ENCODE measurements at places on chromosomes 16 and 17.

- H3K27me3 ChIP-seq: no peaks in the 10 kb centered on the region
- no peak overlapping the region for H3K4me3 ChIP-seq
- H3K27ac ChIP-seq: peak overlapping the region; percentile 64
- ATAC-seq: no peak
Observed at GRCh38 chr17:80781211-80781610, 210.4 kb upstream of the CHMP6 start.

DNA sequence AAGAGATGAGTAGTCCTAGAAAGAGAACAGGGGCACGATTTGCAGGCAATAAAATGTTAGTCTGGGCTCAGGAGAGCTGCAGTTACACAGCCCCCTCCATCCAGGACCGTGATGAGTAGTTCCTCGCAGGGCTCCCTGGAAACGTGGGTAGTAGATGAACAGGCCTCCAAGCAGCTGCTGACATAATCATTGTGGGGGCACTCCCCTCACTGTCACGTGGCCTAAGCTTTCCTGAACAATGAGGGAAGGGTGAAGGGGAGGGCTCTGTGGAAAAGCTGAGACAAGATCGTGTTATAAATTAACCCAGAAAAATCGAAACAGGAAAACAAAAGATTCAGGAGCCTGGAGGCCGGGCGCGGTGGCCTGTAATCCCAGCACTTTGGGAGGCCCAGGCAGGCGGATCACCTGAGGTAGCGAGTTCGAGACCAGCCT is 1.3 kb upstream of the PER1 start:
- peaks cover 15% of the 10 kb centered on the region for H3K36me3 ChIP-seq
- peaks cover 20% of the 10 kb centered on the region for H3K4me1 ChIP-seq
- no peak for ATAC-seq
- H3K4me3 ChIP-seq: peak overlapping the region; percentile 53

DNA sequence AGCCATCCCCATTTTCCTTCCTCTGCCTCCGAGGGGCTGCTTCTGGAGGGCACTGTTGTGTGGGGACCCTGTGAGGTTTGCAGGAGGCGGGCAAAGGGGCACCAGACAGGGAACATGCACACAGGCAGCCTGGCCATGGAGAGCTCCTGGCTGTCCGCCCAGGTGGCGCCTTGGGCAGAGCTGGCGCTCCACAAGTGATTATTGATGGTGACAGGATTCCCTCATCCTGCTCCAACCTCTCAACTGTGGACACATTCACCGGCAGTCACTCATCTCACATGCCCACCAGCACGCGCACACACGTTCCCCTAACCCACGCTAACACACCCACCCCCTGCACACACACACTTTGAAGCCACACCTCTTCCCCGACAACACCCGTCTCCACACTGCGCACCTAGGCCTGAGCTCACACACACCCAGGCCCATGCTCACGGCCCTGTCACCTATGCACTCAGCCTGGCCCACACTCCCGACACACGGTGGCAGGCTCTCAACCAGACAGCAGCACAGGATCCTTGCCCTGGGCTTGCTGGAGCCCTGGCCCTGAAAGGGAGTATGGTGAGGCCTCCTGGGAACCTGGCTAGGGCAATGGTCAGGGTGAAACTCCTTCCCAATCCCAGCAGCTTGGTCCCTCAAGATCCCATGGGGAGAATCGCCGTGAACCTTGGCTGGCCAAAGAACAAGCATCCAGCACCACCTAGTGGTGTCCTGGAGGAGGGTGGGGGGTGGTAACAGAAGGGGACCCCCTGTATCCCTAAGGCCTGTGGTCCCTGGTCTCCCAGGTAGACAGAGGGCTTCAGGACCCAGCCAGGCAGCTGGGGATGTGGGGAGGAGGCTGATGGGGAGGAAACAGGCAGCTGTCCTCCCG is 3.6 kb downstream of the PNMT start:
- peak overlapping the region; percentile 76 for H3K27ac ChIP-seq
- H3K4me3 ChIP-seq: no peak overlapping the region
- peaks cover 28% of the 10 kb centered on the region for H3K27me3 ChIP-seq
- no peak for ATAC-seq
- no peaks in the 10 kb centered on the region for H3K36me3 ChIP-seq

- H3K36me3 ChIP-seq: peaks cover 48% of the 10 kb centered on the region
- H3K27ac ChIP-seq: no peak overlapping the region
- ATAC-seq: no peak
- no peak overlapping the region for H3K4me3 ChIP-seq
- H3K27me3 ChIP-seq: no peaks in the 10 kb centered on the region
Observed at GRCh38 chr17:72715906-72716572, 376.4 kb downstream of the SLC39A11 start.

GRCh38 chr17:78991017-78991738 is 11.5 kb upstream of the LGALS3BP start:
- H3K36me3 ChIP-seq: peaks cover 65% of the 10 kb centered on the region
- H3K4me1 ChIP-seq: peaks cover 15% of the 10 kb centered on the region
- H3K4me3 ChIP-seq: no peak overlapping the region

DNA sequence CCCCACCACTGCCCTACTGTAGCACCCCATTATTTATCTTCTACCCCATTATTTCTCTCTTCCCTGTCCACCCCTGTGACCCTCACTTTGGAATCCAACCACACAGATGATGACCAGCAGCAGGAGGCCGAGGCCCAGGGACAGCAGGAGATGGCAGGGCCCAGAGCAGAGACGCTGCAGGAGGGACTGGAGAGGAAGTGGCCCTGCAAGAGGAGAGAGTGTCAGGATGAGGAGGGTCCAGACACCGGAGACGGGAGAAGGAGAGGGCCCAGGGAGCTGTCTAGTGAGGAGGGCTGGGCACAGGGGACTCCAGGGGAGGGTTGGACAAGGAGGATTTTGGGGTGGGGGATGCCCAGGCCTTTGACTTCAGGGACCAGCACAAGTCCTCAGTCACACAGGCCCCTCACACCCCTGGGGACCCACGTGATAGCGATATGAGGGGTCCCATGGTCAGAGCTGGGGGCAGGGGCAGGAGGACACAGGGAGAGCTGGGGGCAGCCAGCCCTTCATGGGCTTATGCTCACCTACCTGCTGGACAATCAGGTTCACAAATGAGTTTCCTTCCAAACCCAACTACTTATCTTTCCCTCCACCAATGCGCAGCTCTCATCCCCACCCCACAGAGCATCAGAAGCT is 2.0 kb downstream of the CLEC10A start:
- ATAC-seq: no peak
- H3K27me3 ChIP-seq: peaks cover 9% of the 10 kb centered on the region
- peaks cover 12% of the 10 kb centered on the region for H3K4me1 ChIP-seq
- H3K4me3 ChIP-seq: no peak overlapping the region

DNA sequence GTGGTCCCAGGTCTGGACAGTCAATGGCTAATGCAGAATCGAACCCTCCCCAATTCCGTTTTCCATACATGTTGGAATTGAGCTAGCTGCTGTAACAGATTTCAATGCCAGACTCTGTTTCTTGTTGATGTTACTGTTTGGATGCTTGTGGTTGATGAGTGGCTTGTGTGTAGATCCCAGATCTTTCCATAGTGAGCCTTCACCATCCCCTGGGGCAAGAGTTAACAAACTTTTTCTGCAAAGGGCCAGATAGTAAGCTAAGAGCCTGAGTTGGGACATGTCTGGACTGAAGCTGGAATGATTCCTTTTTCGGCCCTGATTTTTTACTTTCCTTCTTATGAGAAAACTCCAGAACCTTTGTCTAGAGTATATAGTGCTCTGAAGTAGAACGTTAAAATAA is 296.3 kb downstream of the CPPED1 start:
- no peak for ATAC-seq
- H3K4me1 ChIP-seq: peaks cover 50% of the 10 kb centered on the region
- H3K4me3 ChIP-seq: no peak overlapping the region
- H3K27ac ChIP-seq: no peak overlapping the region

- H3K4me1 ChIP-seq: peaks cover 11% of the 10 kb centered on the region
- H3K4me3 ChIP-seq: no peak overlapping the region
- H3K36me3 ChIP-seq: peaks cover 90% of the 10 kb centered on the region
Observed at GRCh38 chr16:53872248-53873221, 168.6 kb downstream of the FTO start.

DNA sequence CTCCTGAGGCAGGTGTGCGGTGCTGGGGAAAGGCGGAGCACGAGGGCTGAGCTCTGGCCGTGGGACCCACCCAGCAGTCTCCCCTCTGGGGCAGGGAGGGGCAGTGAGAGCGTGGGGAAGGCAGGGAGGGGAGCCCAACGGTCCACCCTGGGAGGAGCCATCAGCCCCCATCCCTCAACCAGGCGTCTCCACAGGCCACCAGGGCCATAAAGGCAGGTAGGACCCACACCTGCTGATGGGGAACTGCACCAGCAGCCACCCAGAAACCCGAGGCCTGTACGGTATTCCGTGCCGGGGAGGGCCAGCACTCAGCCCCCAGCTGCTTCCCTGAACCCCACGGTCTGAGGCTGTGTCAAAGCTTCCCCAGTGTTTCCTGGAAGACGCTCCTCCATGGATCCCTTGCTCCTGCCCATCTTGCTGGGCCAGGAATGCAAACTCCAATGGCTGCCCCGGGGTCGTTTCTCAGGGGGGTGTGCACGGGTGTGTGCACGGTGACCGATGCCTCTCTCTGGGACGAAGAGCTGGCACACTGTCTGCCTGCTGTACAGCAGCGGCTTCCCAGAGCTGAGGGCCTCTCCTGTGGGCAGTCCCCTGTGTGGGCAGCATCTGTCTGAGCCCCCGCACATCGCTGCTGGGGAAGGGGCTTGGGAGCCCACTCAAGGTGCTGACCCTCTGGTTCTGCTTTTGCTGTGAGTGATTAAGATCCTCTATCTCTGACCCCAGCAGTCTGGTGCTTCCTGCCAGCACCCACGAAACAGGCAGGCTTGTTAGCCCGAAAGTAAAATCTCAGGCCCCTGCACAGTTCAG is 17.2 kb upstream of the METRNL start:
- H3K36me3 ChIP-seq: no peaks in the 10 kb centered on the region
- H3K4me1 ChIP-seq: no peaks in the 10 kb centered on the region
- peaks cover 63% of the 10 kb centered on the region for H3K27me3 ChIP-seq
- H3K27ac ChIP-seq: no peak overlapping the region
- H3K4me3 ChIP-seq: no peak overlapping the region
- ATAC-seq: no peak

DNA sequence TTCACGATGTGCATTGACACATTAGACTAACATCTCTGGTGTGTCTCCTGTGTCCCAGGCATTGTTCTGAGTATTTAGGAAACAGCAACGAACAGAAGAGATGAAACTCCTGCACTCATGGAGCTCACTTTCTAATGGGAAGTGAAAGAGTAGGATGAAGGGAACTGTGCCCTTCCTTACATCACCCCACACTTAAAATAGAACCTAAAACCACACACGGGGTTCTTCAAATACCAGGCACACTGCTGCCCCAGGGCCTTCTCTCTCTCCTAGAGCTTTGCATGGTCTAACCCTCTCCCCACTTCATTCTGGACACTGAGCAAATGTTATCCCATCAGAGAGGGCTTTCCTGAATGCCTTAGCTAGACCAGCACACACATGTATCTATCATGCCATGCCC is 33.7 kb downstream of the TRIM25 start:
- ATAC-seq: no peak
- no peak overlapping the region for H3K4me3 ChIP-seq
- peaks cover 19% of the 10 kb centered on the region for H3K4me1 ChIP-seq
- H3K36me3 ChIP-seq: peaks cover 10% of the 10 kb centered on the region

DNA sequence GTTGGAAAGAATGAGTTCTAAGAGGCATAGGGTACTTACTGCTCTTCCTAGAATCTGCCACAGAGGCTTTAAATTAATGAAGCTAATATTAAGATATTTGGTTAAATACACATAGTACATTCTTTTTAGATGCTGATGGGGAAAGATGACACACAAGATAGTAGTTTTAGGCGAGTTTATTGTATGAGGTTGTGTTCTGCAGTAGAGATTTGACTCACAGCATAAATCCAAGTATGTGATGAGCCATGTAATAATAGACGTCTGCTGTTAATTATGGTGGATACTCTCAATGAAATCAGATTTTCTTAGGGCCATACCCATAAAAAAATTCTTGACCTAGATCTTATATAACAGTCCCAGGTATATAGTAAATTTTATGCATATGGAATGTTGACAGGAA is 8.0 kb downstream of the TNRC6C start:
- H3K27ac ChIP-seq: no peak overlapping the region
- H3K36me3 ChIP-seq: no peaks in the 10 kb centered on the region
- ATAC-seq: no peak
- H3K4me3 ChIP-seq: no peak overlapping the region
- H3K27me3 ChIP-seq: no peaks in the 10 kb centered on the region
- H3K4me1 ChIP-seq: peaks cover 66% of the 10 kb centered on the region

GRCh38 chr16:56695246-56695645 is 13.0 kb downstream of the MT1X start:
- H3K4me3 ChIP-seq: no peak overlapping the region
- peaks cover 4% of the 10 kb centered on the region for H3K36me3 ChIP-seq
- no peaks in the 10 kb centered on the region for H3K4me1 ChIP-seq
- H3K27me3 ChIP-seq: peaks cover 16% of the 10 kb centered on the region
- no peak overlapping the region for H3K27ac ChIP-seq

- peaks cover 79% of the 10 kb centered on the region for H3K4me1 ChIP-seq
- no peaks in the 10 kb centered on the region for H3K36me3 ChIP-seq
- ATAC-seq: no peak
- no peaks in the 10 kb centered on the region for H3K27me3 ChIP-seq
- no peak overlapping the region for H3K4me3 ChIP-seq
Observed at GRCh38 chr16:68367030-68367429, 56.2 kb downstream of the PRMT7 start.

GRCh38 chr17:79548116-79548515 is 62.7 kb downstream of the RBFOX3 start:
- H3K27me3 ChIP-seq: peaks cover 41% of the 10 kb centered on the region
- H3K4me3 ChIP-seq: no peak overlapping the region
- H3K36me3 ChIP-seq: no peaks in the 10 kb centered on the region
- no peaks in the 10 kb centered on the region for H3K4me1 ChIP-seq
- no peak overlapping the region for H3K27ac ChIP-seq

GRCh38 chr17:15999974-16000827 is 577 bp downstream of the TTC19 start:
- no peaks in the 10 kb centered on the region for H3K27me3 ChIP-seq
- H3K4me1 ChIP-seq: peaks cover 27% of the 10 kb centered on the region
- peak overlapping the region; percentile 85 for H3K4me3 ChIP-seq
- H3K36me3 ChIP-seq: peaks cover 40% of the 10 kb centered on the region

- H3K27me3 ChIP-seq: peaks cover 9% of the 10 kb centered on the region
- ATAC-seq: no peak
- H3K36me3 ChIP-seq: no peaks in the 10 kb centered on the region
Observed at GRCh38 chr16:82671741-82672140, 45.0 kb downstream of the CDH13 start.

GRCh38 chr17:60652454-60653247 is 25.0 kb upstream of the BCAS3 start:
- peaks cover 44% of the 10 kb centered on the region for H3K36me3 ChIP-seq
- H3K27ac ChIP-seq: no peak overlapping the region
- peak; percentile 93 for ATAC-seq

- H3K36me3 ChIP-seq: no peaks in the 10 kb centered on the region
- H3K4me1 ChIP-seq: peaks cover 79% of the 10 kb centered on the region
- ATAC-seq: peak; percentile 21
- peak overlapping the region; percentile 90 for H3K27ac ChIP-seq
- peak overlapping the region; percentile 12 for H3K4me3 ChIP-seq
Observed at GRCh38 chr17:42456223-42457106, 2.2 kb upstream of the ATP6V0A1 start.

- no peaks in the 10 kb centered on the region for H3K4me1 ChIP-seq
- no peak overlapping the region for H3K27ac ChIP-seq
- peaks cover 22% of the 10 kb centered on the region for H3K27me3 ChIP-seq
- ATAC-seq: no peak
- H3K4me3 ChIP-seq: no peak overlapping the region
Observed at GRCh38 chr16:77945126-77945525, 77.2 kb upstream of the CLEC3A start.
